ENCODE measurements at places on chromosomes 2 and 18. TPM values are rescaled to one million over a fixed set of nuclear protein-coding genes. Genes with fewer than 3 reads are reported as not detected.

GRCh38 chr18:79790996-79791972, 6.5 kb upstream of the KCNG2 start:
- H3K27me3 ChIP-seq: no peaks in the 10 kb centered on the region
- H3K4me3 ChIP-seq: no peak overlapping the region
- H3K4me1 ChIP-seq: no peaks in the 10 kb centered on the region
- no peaks in the 10 kb centered on the region for H3K36me3 ChIP-seq
- DNase-seq: no peak

DNA sequence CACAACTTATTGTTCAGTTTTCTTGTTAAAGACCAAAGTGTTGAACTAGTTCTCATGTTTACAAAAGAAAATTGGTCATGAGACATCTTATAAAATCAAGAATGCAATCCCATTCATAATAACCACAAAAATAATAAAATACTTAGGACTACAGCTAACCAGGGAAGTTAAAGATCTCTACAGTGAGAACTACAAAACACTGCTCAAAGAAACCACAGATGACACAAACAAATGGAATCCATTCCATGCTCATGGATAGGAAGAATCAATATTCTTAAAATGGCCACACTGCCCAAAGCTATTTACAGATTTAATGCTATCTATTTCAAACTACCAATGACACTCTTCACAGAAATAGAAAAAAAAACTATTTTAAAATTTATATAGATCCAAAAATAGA, 1354.8 kb upstream of the CDH2 start:
- no peaks in the 10 kb centered on the region for H3K27me3 ChIP-seq
- H3K27ac ChIP-seq: no peak overlapping the region
- no peaks in the 10 kb centered on the region for H3K4me1 ChIP-seq
- no peaks in the 10 kb centered on the region for H3K36me3 ChIP-seq
- H3K4me3 ChIP-seq: no peak overlapping the region

- H3K4me3 ChIP-seq: no peak overlapping the region
- H3K36me3 ChIP-seq: no peaks in the 10 kb centered on the region
- H3K4me1 ChIP-seq: no peaks in the 10 kb centered on the region
- H3K27ac ChIP-seq: no peak overlapping the region
These were observed 7.6 kb downstream of the ESPNL start for GRCh38 chr2:238107525-238108422.

GRCh38 chr2:18299423-18300212, 260.8 kb downstream of the RDH14 start:
- no peaks in the 10 kb centered on the region for H3K27me3 ChIP-seq
- H3K4me3 ChIP-seq: no peak overlapping the region
- H3K4me1 ChIP-seq: no peaks in the 10 kb centered on the region
- no peaks in the 10 kb centered on the region for H3K36me3 ChIP-seq
- H3K27ac ChIP-seq: no peak overlapping the region
- DNase-seq: no peak

The RTKN gene
- not detected for total RNA-seq

DNA sequence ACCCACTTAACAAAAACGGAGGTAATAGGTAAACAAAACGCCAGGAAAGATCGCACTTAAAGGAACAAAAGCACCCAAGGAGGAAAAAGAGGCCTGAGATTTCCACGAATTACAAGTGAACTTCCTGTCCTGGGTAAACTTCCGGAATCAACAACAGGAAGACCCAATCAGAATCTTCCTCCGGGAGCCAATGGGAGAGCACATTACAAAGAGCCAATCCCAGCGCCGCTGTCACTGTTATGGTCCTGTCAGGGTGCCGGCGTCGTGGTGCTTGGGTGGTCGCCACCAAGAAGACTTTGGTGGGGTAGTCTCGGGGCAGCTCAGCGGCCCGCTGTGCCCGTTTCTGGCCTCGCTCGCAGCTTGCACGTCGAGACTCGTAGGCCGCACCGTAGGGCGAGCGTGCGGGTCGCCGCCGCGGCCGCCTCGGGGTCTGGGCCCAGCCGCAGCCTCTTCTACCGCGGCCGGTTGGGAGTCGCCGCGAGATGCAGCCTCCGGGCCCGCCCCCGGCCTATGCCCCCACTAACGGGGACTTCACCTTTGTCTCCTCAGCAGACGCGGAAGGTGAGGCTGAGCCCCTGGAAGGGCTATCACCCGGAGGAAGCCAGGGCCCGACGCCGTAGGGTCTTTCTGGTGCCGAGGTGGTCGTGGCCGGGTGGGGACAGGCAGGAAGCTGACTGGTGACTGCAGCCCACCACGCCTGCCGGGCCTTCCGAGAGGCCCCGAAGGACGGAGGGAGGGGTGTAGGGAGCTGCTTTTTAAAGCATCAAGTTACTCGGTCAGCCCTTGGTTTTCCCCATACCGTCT, at the start of gene YIPF4:
TSS of gene YIPF4 (plus strand) at position 231 of the 804 bp plus-strand sequence. CDS start at position 483, 252 bp downstream.
- DNase-seq: peak; percentile 90
- H3K4me1 ChIP-seq: peaks cover 43% of the 10 kb centered on the region
- peak within 1 kb of the TSS; percentile 72 for H3K27ac ChIP-seq

The GMPPA gene
- 48.3 TPM for total RNA-seq

DNA sequence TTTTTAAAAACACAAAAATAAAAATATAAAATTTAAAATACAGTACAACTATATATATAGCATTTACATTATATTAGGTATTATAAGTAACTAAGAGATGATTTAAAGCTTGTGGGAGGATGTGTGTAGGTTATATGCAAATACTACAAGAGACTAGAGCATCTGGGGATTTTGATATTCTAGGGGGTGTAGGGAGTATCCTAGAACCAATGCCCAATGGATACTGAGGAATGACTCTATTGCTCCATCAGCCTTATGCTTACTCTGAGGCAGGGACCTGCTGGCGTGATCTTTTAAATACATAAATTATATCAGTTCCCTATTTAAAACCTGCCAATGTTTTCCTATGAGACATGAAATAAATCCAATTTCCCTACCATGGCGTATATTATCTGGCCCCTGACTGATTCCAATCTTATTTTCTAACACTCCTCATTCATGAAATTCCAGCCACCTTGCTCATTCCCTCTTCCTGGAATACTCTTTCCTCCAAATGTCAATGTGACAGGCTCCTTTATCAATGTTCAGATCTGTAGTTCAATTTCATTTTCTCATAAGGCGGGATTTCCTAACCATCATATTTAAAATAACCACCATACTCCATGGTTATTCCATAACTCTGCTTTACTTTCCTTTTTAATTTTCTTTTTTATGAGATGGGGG, 22.2 kb downstream of the SP3 start:
- DNase-seq: no peak
- H3K27me3 ChIP-seq: no peaks in the 10 kb centered on the region
- H3K27ac ChIP-seq: no peak overlapping the region
- H3K36me3 ChIP-seq: no peaks in the 10 kb centered on the region
- no peak overlapping the region for H3K4me3 ChIP-seq
- peaks cover 94% of the 10 kb centered on the region for H3K4me1 ChIP-seq

The ERFE gene
- total RNA-seq: not detected

- no peak overlapping the region for H3K4me3 ChIP-seq
These were observed 47.8 kb upstream of the REG3G start for GRCh38 chr2:78977661-78978145.

- H3K27me3 ChIP-seq: no peaks in the 10 kb centered on the region
- H3K4me1 ChIP-seq: no peaks in the 10 kb centered on the region
- no peak for DNase-seq
These were observed 360.6 kb downstream of the NBAS start for GRCh38 chr2:15200581-15200980.

GRCh38 chr2:240442891-240443715, 7.6 kb downstream of the GPC1 start:
- no peak overlapping the region for H3K27ac ChIP-seq
- DNase-seq: no peak
- H3K4me3 ChIP-seq: no peak overlapping the region
- H3K4me1 ChIP-seq: peaks cover 2% of the 10 kb centered on the region

The CMPK2 gene
- 4.1 TPM for total RNA-seq

- no peaks in the 10 kb centered on the region for H3K27me3 ChIP-seq
- DNase-seq: peak; percentile 45
- peak overlapping the region; percentile 84 for H3K27ac ChIP-seq
- peaks cover 46% of the 10 kb centered on the region for H3K4me1 ChIP-seq
- peak overlapping the region; percentile 96 for H3K4me3 ChIP-seq
These were observed 1.4 kb downstream of the TRIB2 start for GRCh38 chr2:12718015-12718671.

The OR6B3 gene
- not detected for total RNA-seq

The SLC9A4 gene
- 0.08 TPM for total RNA-seq

GRCh38 chr18:40096675-40097074, 1858.4 kb upstream of the PIK3C3 start:
- H3K4me1 ChIP-seq: no peaks in the 10 kb centered on the region
- no peak overlapping the region for H3K27ac ChIP-seq
- no peak for DNase-seq
- no peaks in the 10 kb centered on the region for H3K36me3 ChIP-seq
- no peaks in the 10 kb centered on the region for H3K27me3 ChIP-seq
